Stimulated activated CD8-positive, alpha-beta memory T cell treated with anti-CD3 and anti-CD28 coated beads, Interleukin-15, amount 100 ng/mL, for 24 hours (primary cell): ENCODE measurements at places on chromosomes 7 and 10.

DNA sequence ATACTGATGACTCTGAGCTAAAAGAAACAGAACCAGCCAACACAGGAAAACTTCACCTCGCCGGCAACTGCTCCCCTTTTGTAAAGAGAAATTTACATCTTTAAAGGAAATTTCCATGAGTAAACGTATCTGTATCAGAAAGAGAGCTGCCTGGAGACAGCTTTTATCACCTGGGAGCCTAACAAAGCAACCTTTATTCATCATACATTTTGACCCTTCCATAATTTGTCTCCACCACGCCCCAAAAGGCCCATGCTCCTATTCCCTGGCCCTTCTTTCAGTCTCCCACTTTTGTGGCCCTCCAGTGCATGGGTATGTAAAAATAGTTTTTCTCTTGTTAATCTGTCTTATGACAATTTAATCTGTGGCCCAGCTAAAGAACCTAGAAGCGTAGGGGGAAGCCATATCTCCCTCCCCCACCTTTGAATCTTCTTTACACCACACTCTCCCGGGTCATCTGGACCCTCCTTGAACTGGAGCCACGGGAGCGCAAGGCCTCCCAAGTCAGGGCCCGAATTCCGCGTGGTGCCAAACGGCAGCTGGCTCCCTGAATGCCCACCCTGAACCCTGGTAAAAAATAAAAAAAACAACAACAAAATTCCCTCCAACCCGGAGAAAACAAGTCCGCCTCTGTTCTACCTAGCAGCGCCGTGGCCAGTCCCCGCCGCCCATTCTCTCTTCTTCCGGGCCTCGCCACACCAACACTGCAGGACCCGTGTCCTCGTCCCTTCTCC lies 15.4 kb upstream of the FKBP9 start:
- DNase-seq = no peak

- no peak for DNase-seq
Measured at GRCh38 chr7:106979551-106980357, 64.8 kb upstream of the PRKAR2B start.

DNA sequence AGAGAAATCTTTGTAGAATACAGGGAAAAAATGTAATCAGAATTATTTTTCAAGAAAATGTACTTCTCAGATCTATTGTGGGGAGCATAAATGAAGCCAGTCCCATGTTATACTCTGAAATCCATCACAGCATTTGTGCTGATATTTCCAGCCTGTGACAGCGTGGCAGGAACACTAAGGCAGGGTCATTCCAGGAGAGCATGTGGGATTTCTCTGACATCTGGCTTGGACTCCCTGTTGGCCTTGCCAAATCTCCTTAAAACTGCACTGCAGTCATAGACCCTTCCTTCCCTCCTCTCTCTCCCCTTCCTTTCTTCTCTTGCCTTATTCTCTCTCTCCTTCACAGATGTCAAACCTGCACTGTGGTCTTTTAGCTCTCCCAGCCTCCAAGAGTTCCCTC lies 6.5 kb upstream of the TSPAN13 start:
- no peak for DNase-seq

GRCh38 chr10:131421381-131421780 lies 109.9 kb upstream of the TCERG1L start:
- no peak for DNase-seq

DNA sequence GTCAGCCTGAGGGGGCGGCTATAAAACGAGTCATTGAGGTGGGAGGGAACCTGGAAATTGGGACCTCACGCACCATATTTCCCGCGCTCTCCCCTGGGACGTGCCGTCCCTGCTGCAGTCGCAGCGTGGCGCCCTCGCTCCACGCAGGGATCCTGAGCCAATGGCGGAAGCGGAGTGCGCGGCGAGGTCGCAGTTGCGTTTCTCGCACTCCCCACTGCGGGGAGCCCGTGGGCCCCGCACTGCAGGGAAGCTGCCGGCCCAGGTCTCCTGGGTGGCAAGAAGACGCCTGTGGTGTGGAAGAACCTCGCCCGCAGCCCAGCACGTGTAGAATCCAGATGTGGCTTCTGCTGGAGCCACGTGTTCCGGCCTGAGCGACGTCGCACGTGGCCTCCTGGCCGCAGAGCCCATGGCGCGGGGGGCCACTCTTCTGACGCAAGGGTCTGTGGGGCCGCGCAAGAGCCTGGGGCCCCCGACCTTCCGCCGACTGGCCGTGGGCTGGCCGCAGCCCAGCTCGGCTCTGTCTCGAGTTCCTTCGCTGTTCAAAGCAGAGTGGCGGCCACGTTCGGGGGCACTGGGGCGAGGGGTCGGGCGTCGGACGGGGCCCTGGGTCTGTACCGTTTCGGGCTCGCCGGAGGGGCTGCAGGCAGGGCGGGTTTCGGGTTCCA lies 26.4 kb downstream of the HIF1AN start:
- peak; percentile 41 for DNase-seq

DNA sequence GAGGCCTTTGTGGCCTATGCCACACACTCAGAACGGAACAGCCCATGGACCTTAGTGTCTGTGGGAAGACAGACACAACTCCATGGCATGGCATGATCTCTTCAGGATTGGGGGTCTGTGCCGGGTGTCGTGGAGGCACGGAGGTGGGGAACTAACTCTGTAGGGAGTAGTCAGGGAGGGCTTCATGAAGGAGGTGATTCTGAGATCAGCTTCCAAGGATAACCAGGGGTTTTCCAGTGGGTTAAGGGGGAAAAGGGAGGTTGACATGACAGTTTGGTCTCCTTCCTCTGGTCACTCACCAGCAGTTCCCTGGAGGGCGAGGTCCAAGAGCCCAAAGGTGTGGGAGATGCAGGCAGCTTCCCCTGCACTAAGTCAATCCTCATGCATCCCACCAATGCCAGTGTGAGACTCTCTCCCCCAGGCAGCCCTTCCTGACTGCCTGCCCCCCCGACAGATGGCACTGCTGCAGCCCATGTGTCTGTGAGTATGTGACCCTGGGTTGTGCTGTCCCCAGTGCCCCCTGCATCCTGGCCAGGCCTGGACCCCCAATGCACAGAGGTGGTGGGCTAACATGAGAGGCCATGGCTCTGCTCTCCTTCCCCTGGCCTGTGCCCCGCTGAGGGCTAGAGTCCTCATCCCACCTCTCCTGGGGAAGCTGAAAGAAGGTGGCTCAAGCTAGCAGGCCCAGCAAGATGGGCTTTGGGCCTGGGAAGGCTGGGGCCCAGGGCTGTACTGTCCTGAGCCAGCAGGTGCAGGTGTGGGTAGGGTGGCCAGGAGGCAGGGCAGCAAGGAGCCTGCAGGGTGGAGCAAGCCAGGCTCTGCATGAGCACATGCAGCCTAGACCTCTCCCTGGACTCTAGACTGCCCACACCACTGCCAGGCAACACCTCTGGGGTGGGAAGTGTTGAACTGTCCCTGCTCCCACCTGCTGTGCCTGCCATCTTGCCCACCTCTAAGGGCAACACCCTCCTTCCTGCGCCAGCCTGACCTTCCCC lies 39.7 kb downstream of the RASGEF1A start:
- no peak for DNase-seq

- no peak for DNase-seq
Measured at GRCh38 chr7:6446838-6447580, 745 bp downstream of the DAGLB start.

DNA sequence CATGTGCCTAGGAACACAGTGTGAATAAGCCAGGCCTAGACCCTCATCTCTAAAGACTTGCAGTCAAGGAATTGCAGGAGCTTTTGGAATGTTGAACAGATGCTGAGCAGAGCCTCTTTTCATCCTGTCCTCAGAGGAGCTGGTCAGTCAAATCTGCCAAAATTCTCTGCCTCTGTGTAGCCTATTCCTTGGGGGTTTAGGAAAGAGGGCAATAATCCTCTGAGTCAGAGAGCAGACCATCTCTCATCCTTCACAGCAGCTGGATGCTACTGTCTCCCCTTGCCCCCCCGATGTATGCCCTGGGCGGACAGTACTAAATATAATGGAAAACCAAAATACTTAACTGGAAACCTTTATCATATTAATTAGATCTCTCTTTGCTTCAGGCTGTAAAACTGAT lies 52.6 kb downstream of the BICC1 start:
- no peak for DNase-seq

- DNase-seq = no peak
Measured at GRCh38 chr10:131279516-131279915, 32.0 kb downstream of the TCERG1L start.

DNA sequence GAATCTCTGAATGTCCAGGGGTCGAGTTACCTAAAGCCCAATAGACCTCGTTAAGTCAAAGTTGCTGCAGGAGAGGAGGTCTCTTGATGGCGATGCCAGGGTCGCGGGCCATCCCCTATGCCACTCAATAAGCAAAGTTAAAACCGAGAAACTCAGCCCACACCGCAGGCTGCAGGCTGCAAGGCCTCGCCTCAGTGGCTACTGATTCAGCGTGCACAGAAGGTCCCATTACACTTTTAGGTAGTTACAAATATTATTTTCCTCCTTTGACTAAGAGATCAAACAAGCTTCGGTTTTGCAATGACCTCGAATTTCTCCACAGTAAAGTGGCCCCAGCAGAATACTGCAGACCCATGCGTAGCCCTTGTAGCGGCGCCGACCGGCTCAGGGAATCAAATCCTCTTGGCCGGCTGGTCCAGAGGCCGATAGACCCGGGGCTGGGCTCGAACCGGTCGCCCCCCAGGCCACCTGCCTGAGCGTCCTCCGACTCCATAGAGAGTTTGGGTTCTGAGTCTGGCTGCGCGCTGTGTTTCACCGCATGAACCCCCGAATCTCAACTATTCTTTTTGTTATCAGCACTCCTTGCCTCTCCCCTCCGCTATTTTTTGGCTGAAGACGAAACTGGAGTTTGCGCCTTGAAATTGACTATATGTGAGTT lies 2.3 kb downstream of the C1QL3 start:
- no peak for DNase-seq

GRCh38 chr7:115682507-115682906 lies 348.1 kb downstream of the TFEC start:
- no peak for DNase-seq

GRCh38 chr7:26514633-26515032 lies 223.0 kb downstream of the SNX10 start:
- no peak for DNase-seq

DNA sequence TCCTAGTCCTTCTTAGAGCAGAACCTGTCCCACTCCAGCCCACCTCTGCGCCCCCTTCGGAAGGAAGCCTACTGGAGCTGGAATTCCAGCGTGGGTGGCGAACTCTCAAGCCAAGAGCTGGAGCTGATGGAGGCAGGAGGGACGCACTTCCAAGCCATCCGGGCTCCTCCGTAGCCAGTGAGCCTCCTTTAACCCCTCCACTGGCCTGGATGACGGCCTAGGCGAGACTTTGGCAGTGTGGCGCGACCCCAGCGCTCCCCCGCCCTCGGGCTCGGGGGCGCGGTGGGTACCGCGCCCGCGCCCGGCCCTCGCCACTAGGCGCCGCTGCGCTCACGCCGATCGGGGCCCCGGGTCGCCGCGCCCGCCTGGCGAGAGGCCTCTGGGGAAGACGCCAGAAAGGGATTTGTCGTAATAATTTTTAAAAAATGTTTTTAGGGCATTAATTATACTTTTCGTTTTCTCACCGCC lies 5.1 kb upstream of the EMX2 start:
- DNase-seq = no peak

- DNase-seq = no peak
Measured at GRCh38 chr10:129631870-129632623, 165.0 kb downstream of the MGMT start.

- no peak for DNase-seq
Measured at GRCh38 chr10:120477743-120478141, 20.7 kb downstream of the PLPP4 start.

DNA sequence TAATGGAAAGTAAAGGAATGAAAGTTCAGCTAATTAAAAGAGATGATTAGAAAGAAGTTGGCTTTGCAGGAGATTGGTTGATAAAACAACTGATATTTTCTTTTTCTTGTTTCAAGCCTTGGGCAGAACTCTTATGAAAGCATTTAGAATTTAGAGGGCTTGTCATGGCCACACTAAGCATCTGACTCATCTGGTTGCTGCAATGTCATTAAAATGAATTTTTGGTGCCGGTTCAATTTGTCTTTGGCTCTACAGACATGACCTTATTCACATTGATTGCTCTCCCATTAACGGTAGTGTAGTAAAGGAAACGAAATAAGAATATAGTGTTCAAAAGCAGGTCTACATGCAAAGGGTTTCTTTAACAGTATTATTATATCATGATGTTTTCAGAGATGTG lies 1012.4 kb upstream of the C7orf33 start:
- DNase-seq = no peak

- DNase-seq = no peak
Measured at GRCh38 chr10:126392068-126392467, 3.8 kb upstream of the ADAM12 start.

GRCh38 chr10:96743988-96744585 lies 23.8 kb upstream of the PIK3AP1 start:
- no peak for DNase-seq

- DNase-seq = no peak
Measured at GRCh38 chr7:152869677-152870051, 110.1 kb downstream of the ACTR3B start.

- DNase-seq = no peak
Measured at GRCh38 chr7:106010866-106011265, 47.8 kb downstream of the CDHR3 start.

DNA sequence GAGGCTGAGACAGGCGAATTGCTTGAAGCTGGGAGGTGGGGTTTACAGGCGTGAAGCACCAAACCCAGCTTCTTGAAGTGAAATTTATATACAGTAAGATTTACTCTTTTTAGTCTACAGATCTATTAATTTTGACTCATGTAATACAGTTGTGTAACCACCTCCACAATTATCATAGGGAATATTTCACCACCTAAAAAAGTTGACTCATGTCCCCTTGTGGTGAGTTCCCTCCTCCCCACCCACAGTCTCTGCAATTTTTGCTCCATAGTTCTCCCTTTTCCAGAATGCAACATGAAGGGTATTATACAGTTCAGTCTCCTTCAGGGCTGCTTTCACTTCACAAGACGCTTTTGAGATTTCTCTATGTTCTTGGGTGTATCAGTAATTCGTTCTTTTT lies 156.8 kb downstream of the FAM107B start:
- DNase-seq = no peak

DNA sequence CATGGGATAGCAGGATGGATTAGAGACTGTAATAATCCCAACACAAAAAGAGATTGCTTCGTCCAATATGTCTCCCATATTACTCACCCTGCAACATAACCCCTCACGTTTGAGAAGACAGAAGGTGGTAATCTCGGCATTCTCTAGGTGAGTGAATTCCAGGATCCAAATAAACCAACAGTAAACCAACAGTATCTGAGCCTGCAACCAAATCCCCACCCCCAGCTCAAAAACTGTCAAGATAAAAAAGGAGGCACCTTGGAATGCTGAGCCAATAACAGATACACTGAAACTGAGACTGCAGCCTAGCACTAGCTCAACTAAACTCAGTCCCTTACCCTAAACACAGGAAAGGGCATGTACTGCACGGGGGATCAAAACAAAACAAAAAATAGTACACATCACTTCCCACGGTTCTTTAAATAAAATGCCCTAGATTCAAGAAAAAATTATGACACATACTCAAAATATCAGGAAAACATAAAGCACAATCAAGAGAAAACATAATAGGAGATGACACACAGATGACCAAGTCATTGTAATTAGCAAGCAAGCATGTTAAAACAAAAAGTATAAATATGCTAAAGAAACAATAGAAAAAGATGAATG lies 28.0 kb downstream of the IPMK start:
- DNase-seq = no peak
